ENCODE measurements at places on chromosomes 5 and 9. TPM values are rescaled to one million over a fixed set of nuclear protein-coding genes. Genes with fewer than 3 reads are reported as not detected.

- no peak for DNase-seq
Observed at GRCh38 chr5:43543434-43543833, 13.4 kb downstream of the PAIP1 start.

GRCh38 chr9:111514967-111515366, 10.0 kb upstream of the ZNF483 start:
- no peak for DNase-seq

GRCh38 chr9:97980918-97981845, 2.0 kb upstream of the ANP32B start:
- DNase-seq: no peak

DNA sequence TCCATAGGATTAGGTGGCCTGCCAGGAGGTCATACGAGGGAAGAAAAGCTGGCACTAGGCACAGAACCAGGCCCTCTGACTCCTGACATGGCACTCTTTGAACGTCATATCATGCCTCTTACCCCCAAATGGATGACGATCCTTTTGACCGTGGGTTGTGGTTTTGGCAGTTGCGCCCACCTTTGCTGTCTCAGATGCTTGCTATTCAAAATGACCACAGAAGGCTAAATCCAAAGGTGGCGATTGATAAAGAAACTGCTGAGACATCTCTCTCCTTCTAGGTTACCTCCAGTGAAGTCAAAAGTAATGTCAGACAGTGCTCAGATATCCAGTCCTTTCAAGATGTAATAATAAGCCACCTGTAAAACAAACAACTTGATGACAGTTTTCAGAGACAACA, 385.0 kb downstream of the EFNA5 start:
- DNase-seq: no peak

- DNase-seq: peak; percentile 83
Observed at GRCh38 chr5:150734579-150735384, 24.0 kb downstream of the DCTN4 start.

GRCh38 chr5:32325062-32325461, 12.3 kb upstream of the MTMR12 start:
- DNase-seq: no peak

- no peak for DNase-seq
Observed at GRCh38 chr5:180340856-180341255, 12.3 kb downstream of the GFPT2 start.

- no peak for DNase-seq
Observed at GRCh38 chr9:69861011-69861410, 40.4 kb downstream of the CFAP95 start.

The RGS3 gene
- total RNA-seq: 66.2 TPM

The ACTBL2 gene
- total RNA-seq: not detected

The SMIM33 gene
- total RNA-seq: not detected

The PHYHD1 gene
- total RNA-seq: 24.8 TPM
